Epithelial cell of proximal tubule (primary cell): ENCODE measurements at places on chromosomes 2 and 18.

- no peak for DNase-seq
Measured at GRCh38 chr2:97966545-97967215, 29.1 kb downstream of the TMEM131 start.

- DNase-seq = no peak
Measured at GRCh38 chr2:194054313-194054712, 1602.7 kb upstream of the SLC39A10 start.

- no peak for DNase-seq
Measured at GRCh38 chr2:129239141-129239540, 740.3 kb upstream of the RAB6C start.

DNA sequence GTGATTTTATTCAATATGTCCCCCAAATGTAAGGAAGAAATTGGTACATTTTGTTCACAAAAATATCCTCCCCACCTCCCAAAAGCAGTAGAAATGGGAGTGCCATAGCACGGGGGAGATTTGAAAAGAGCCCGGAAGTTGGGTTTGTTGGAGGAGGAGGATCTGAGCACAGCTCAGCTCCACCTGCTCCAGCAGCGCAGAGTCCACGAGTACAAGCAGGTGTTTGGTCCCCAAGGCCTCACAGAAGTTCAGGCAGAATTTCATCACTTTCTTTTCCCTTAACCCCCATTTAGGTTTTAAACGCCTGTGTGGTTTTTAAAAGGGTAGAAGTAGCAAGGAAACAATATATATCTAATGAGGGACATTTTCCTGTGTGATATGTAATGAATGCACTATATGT, 56.0 kb downstream of the TRAPPC12 start:
- no peak for DNase-seq

DNA sequence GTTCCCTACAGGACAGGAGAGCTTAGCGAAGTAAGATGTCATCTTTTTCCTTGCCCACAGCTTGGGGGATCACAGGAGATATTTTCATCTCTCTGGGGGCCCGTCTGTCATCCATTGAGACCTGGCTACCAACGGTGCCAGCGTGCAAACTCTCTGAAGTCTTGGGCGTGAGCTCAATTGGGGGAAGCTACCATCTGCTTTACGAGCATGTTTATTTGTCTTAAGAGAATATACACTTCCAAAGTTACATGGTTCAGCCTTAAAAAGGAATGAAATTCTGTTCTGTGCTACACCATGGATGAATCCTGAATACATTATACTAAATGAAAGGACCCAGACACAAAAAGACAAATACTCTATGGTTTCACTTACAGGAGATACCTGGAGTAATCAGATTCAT, 13.6 kb downstream of the SAG start:
- DNase-seq = no peak

DNA sequence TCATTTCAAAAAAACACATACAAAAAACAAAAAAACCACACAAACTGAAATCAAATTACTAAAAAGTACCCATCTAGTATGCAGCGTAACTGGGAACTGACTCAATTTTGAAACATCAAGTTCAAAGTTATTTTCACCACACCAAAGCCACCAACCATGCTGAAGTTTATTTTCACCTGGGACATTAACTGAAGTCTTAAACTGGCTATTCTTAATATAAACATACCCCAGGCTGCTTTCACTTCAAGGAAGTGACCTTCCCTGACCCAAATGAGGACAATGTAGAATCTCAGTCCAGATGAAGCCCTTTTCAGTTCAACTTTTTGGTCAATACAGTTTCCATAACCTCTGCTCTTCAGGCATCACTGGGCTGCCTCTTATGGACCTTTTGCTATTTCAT, 84.6 kb downstream of the PIGN start:
- no peak for DNase-seq

- DNase-seq = no peak
Measured at GRCh38 chr2:74556159-74556558, 1.6 kb downstream of the DOK1 start.

- DNase-seq = no peak
Measured at GRCh38 chr18:75036917-75037688, 171.8 kb downstream of the PTGR3 start.

DNA sequence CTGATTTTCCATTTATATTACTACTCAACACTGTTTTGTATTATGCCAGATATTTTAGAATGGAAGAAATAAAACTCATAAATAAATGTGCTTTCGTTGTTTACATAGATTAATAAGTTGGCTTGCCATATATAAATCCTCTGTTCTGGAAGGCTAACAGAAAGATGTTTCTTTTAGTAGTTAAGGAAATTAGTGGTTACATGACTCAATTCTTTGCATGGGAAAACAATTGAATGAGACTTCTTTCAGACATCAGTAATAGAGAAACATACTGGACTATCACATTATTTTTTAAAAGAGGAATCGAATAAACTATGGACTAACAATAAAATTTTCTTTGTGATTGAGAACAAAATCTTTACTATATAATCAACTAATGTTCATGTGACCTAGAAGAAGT, 336.5 kb downstream of the KCNS3 start:
- no peak for DNase-seq

- no peak for DNase-seq
Measured at GRCh38 chr2:62604336-62604735, 98.3 kb upstream of the TMEM17 start.

- no peak for DNase-seq
Measured at GRCh38 chr18:77131652-77132368, 773 bp downstream of the MBP start.

DNA sequence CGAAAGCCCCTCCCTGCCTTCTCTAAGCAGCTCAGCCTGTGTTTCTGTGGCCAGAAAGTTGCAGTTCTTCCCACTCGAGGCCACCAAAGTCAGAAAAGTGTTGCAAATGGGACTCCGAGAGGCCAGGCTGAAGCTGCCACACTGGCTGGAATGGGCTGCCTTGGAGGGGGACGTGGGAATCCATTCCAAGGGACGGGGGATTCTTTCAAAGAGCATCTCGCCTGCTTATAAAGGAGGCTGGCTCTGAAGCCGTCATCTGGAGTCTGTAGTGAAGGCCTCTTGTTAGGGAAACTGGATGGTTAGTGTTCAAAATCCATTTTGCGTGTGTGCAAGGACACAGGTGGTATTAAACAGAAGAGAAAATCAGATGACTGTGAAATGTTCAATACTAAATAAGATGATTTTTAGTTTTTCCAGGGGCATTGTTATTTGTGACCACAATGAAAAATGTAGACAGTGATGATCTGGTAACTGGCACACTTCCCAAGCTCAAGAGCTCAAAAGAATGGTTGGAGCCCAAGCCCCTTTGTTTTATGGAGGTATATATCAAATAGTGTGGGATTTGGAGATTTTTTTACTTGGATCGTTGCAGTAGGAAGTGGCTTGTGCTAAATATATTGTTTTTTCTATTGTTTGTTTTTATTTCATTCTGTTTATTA, 782 bp downstream of the FAM228B start:
- DNase-seq = no peak

DNA sequence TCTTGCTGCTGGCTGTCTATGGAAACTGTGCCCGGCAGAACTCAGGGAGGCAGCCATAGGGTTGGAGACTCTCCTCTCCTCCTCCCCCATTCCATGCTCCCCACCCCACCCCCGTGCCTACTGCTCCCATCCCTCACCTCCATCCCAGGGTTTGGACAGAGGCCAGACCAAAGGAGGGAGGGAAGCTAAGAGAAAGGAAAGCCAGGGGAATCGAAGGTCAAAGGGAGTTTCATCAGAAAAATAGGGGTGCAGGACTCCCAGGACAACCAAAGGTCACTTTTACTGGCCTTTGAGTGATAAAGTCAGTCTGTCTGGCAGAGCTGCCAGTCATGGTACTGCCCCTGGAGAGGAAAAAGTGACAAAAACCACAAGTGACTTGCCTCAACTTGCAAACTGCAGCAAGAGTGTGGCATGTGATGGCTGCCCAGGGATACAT, 187.3 kb upstream of the CTAGE1 start:
- no peak for DNase-seq

- DNase-seq = no peak
Measured at GRCh38 chr2:205908212-205909183, 177.5 kb downstream of the INO80D start.

DNA sequence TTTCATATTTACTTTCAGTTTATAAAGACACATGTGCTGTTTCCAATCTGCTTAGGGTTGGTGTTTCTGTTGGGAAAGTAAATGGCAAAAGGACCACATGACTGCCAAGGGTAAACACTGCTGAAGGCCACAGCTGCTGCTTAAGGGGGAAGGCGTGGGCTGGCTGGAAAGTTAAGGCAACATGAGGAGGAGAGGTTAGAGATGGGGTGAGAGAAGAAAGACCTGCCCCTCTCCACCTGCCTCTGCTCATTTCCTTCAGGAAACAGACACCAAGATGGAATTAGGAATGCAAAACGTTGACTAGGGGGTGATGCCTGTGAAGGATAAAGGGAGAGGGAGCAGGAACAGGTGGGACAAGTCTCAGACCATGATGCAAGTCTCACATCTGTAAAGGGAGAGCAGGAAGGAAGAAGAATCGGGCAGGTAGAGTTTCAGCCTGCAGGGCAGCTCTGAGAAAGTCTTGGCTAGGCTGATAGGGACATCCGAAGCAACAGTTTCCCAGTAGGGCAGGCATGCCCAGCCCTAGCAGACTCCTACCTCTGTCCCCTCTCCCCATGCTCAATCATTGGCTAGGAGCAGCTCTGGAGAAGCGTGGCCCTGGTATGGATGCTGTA, 86.0 kb downstream of the CDC42EP3 start:
- DNase-seq = no peak

DNA sequence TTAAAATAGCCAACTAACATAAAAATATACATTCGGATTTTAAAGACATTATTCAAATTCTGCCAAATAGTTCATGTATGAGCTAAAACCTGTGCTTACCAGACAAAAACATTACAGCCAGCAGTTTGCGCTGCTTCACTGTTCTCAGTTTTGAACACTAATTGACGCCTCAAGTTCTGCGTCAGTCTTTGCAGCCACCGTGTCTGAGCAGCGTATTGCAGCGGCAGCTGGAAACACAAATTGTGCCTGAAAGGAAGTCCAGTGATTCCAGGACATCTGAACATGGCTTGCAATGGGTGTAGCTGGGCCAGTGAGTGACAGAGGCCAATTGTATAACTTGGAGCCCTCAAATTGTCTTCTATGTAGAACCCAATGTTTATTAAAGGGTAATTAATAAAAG, 267.6 kb downstream of the TFCP2L1 start:
- DNase-seq = no peak

GRCh38 chr2:46200100-46200690, 97.0 kb upstream of the EPAS1 start:
- no peak for DNase-seq

DNA sequence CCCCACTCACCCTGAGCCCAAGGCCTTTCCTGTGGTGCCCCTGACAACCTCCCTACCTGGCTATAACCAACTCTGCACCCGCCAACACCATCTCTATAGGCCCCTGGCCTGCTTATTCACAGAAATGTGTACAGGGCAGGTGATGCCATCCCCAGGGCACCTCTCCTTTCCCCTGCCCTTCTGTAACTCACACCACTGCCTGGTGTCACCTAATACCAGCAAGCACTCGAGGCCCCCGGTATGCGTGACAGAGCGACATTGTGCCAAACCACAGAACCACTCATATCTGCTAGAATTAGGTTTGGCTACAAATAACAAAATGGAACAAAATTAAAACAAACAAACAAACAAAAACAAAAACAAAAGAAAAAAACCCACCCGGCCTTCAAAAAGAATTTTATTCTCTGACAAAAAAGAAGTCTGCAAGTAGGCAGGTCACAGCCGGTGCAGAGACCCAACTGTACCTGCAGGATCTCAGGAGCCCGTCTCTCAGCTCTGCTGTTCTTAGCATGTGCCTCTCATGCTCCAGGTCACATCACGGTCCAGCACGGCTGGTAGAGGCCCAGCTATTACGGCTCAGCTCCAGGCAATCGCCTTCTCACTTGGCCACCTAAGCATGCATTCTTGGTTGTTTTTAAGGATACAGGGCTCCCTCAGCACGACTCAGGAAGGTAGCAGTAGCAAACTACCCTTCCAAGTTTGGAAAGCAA, 51.4 kb downstream of the FAM178B start:
- DNase-seq = no peak

- no peak for DNase-seq
Measured at GRCh38 chr2:9807056-9807455, 36.2 kb upstream of the TAF1B start.

- DNase-seq = no peak
Measured at GRCh38 chr2:175366815-175367214, 185.3 kb upstream of the ATP5MC3 start.

GRCh38 chr18:62420513-62421209, 95.6 kb downstream of the TNFRSF11A start:
- peak; percentile 61 for DNase-seq
